ENCODE measurements at places on chromosomes 3 and 15.

DNA sequence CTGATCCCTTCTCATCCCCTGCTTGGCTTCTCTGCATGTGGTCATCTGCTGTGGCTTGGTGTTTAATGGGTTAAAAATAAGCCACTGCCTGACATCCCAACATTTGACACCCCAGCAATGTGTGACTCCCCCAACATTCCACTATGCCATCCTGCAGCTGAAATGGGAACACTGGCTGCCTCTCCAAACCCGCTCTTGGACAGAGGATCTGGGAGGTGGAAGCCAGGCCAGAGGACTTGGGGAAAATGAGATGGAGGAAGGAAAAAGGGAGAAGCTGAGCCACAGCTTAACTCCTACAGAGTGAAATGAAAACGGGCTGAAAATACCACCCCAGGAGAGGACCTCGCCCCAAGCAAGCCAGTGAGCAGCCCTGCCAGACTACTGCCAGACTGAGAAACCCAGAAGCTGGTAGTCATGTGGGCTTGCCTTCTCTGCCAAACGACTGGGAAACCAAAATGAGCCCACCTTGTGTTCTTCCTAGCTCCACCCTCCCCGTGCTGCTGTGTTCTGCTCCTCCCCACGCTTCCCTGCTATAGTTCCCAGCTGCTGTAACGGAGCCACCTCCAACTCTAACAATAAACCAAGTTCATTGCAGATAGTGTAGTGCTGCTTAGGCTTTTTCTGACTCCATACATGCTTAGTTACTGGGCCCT is 13.7 kb downstream of the MAP1A start:
- no peak for ATAC-seq

GRCh38 chr15:74123658-74124057 is 6.7 kb upstream of the ISLR2 start:
- no peak for ATAC-seq

DNA sequence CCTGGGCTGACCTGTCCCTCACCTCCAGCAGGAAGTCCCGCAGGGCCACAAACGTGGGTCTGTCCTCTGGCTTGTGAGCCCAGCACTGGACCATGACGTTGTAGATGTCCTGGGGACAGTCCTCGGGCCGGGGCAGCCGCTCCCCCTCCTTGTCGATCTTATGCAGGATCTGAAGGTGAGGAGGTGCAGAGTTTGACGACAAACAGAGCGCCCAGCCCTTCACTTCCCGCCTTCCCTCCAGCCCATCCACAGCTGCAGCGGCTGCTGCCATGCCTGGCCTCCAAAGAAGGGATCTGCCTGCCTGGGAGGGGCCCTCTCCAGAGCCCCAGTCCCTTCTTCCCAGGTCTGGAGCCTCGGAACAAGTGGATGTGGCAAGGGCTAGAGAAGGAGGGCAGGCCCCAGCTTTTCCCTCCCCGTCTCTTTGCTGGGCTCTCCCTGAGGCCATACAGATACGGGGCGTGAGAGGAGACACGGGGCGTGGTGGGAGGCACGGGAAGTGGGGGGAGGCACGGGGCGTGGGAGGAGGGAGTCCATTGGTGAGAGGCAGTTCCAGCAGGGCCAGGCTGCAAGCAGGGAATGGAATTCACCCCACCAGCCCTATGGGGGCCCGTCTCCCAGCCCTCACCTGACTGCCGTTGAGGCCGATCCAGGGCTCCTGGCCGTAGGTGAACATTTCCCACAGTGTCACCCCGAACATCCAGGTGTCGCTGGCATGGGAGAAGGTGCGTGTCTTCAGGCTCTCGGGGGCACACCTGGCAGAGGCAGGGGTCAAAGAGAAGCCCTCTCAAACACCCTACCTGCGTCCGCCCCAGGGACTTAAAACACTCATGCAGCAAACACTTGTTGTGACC is 29.7 kb downstream of the TNK2 start:
- ATAC-seq = no peak

GRCh38 chr3:155302891-155303290 is 9.4 kb upstream of the STRIT1 start:
- ATAC-seq = no peak

DNA sequence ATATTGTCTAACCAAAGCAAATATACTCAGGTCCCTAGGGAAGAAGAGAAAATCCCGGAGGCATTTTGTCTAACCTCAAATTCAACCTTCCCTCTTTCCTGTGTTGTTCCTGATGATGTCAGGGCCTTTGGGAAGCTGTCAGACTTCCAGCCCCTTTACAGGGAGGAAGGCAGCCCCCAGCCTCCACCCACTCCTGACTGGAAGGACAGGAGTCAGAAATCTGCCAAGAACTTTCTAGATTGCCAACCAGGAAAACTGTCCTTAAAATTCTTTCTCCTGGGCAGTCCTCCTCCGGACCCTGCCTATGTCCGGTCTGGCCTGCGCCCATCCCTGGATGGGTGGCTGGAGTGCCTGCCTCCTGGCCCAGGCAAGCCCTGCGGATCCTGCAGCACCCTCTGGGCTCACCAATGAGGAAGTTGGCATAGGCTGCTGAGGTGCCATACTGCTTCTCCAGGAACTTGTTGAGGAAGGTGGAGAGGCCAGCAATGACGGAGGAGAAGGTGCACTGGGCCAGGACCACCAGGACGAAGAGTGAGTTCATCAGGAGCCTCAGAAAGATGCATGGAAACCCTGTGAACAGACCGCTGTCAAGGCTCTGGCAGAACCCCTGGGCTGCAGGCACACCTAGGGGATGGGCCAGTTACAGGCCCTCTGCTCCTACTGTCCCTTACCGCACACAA is 52.6 kb upstream of the RAB6B start:
- ATAC-seq = no peak

DNA sequence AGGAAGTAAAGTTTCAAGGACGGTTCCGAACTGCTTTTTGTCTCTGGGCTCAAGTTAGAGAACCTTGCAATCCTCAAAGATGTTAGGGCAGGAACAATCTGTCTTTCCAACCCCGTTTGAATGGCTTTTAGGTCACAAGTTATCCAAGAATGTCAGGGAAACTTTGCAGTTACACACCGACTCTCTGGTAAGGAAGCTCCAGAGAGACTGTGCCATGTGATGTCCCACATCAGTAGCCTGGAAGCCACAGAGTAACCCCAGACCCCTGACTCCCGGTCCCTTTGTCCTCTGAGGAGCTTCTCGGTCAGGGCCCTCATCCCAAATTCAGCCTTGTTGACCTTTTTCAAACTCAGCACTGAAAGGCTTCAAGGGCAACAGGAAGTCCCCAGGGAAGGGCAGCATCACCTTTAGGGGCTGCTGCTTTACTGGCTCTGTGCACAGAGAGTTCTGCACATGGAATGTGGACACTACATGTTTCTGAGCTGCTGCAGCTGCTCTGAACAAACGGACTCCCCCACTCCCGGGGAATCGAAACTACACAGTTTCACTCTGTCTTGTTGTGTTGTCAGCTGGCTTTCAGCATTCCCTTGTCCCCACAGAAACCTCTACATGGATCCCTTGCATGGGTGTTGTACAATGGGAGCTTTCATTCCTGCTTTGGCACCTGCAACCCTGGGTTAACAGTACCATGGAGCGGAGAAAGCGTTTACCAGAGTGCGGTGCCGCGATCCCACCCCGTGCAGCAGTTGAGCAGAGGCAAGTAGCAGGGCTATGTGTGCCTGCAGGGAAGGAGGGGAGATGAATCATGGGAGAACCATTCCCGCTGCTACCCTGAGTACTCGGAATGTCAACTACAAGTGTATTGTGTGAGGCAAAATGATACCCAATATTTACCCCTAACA is 408.2 kb upstream of the THBS1 start:
- no peak for ATAC-seq

DNA sequence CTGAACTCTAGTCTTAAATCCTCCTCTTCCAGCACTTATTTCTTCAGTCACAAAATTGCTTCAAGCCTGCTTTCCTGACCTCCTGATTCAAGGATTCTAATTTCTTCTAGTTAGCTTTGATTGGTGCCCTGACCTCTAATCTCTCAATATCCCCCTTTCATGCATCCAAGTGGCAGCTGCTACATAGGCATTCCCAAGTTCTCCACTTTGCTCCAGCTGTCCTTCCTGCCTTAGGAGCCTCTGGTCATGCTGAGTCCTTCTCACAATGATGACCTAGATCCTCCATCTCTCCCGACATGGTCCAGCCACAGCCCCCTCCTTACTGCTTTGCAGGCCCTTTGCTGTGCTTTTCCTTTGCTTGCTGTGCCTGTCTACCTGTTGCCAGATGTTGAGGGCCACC is 347.8 kb upstream of the C2CD4B start:
- no peak for ATAC-seq

DNA sequence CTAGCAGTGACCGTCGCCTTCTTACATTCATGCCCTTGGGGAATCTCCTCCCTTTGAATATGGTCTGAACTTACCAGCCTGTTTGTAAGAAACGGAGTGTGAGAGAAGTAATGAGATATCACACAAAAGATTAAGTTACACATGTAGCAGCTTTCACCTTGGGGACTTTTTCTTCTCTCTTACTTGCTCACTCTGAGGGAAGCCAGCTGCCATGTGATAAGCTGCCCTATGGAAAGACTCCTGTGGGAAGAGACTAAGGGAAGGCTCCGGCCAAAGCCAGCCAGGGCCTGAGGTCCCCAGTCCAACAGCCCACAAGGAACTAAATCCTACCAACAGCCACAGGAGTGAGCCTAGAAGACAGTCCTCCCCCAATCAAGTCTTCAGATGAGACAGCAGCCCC is 190.4 kb upstream of the TSC22D2 start:
- ATAC-seq = no peak

DNA sequence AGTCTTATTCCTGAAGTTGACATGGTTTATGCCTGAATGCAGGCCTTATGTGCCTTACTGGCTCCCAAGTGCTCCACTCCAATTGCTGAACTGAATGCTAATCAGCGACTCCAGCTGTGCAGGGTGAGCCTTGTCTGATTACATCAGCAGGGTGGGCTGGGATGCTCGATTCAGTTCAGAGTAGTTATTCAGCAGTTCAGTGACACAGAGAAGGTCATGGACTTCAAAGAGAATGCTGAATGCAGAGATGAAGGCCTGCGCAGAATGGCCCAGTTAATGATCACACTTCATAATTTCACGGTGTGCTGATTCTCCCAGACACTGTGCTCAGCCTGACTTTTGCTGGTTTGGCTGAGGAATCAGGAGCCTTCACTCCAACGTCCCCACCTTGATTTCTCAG is 63.6 kb downstream of the CLDN1 start:
- no peak for ATAC-seq

DNA sequence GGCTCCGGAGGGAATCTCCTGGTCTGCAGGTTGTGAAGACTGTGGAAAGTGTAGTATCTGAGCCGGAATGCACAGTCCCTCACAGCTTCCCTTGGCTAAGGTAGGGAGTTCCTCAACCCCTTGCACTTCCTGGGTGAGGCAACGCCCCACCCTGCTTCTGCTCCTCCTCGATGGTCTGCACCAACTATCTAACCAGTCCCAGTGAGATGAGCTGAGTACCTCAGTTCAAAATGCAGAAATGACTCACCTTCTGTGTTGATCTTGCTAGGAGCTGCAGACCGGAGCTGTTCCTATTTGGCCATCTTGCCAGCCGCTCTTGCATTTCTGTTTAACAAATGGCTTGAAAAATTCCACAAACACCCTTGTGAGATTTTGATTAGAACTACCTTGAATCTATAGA is 156.1 kb downstream of the STXBP5L start:
- ATAC-seq = no peak

DNA sequence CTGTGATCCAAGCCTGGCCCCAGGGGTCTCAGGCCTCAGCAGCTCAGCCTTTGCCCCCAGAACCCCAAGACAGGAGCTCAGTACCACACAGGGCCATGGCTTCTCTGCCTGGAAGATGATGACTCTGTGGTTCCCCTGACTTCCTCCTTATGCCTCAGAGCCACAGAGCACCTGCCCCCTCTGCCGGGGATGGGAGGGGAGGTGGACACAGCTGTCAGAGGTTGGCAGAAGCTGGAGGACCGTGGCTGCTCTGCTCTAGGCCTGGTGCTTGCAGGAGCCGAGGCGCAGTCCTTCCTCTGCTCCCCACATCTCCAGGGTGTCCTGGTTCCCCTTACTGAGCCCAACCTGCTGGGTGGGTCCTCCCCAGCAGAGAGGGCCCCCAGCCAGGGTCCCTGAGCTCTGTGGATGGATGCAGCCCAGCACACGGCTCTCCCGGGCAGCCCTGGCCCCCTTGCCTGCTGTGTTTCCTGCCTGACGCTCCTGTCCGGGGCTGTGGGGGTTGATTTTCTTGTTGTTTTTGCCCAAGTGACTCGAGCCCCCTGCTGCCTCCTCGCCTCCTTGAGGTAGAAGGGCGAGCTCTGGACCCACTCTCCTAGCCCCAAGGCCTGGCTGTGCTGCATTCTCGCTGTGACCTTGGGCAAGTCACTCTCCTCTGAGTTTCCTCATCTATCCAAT is 36.6 kb downstream of the PSTPIP1 start:
- ATAC-seq = peak; percentile 17

DNA sequence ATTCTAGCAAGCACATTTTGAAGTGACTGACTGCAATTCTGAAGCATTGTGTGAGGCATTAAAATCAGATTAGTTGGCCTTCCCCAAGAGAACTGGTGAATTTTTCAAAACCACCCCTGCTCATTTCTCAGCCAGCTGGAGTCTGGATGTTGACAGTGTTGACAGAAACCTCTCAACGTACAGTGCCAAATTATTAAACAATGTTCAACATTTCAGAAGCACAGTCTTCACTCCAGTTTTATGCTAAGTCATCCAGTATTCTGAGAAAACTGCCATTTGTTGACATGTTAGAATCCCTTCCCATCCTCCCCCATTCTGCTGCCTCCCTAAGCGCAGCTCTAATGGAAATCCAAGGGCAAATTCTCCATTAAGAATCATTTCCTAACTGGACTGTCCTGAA is 369.3 kb upstream of the TRIM42 start:
- no peak for ATAC-seq

GRCh38 chr3:30227571-30228301 is 378.7 kb upstream of the TGFBR2 start:
- ATAC-seq = peak; percentile 62

- no peak for ATAC-seq
These were observed 415.3 kb downstream of the CNTN4 start for GRCh38 chr3:2513986-2514385.

- ATAC-seq = no peak
These were observed 433.7 kb upstream of the NAALADL2 start for GRCh38 chr3:174425422-174425821.

DNA sequence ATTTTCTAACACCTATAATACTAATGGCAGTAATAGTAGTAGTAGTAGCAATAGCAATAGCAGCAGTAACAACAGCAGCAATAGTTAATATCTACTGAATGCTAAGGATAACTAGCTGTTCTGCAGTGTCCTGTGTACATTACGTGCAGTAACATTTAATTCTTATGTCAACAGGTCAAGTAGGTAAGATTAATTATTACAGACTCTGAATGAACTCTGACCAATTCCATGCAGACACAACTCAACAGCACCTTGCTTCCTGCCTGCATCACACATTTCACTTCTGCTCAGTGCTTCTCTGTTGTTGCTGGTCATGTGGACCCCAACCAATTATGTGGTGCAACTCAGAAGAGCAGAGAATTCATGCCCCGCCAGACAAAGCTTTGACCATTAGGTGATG is 39.9 kb upstream of the ARHGEF26 start:
- ATAC-seq = no peak

DNA sequence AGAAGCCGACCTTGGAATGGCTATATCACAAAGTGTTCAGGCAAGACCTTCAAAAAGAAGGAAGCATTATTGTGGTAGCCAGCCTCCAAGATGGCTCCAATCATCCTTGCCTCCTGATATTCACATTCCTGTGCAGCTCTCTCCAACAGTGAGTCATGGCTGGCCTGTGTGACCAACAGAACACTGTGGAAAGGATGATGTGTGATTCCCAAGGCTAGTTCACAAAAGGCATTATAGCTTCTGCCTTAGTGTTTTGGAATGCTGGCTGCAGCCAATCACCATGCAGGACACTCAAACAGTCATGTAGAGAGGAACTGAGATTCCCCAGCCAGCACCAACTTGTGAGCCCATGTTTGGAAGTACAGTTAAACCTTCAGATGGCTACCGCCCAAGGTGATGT is 102.6 kb downstream of the EFL1 start:
- no peak for ATAC-seq

All from activated T-helper 17 cell treated with anti-CD3 and anti-CD28 coated beads, Interleukin-2, amount 50 U/mL, for 72 hours (primary cell).